H9 (cell line): ENCODE measurements at places on chromosomes 2 and 18. TPM values are rescaled to one million over a fixed set of nuclear protein-coding genes. Genes with fewer than 3 reads are reported as not detected.

GRCh38 chr2:196143730-196144131 lies 27.6 kb downstream of the STK17B start:
- H3K36me3 ChIP-seq = peaks cover 33% of the 10 kb centered on the region
- DNase-seq = no peak
- H3K27ac ChIP-seq = no peak overlapping the region
- H3K4me3 ChIP-seq = no peak overlapping the region
- no peaks in the 10 kb centered on the region for H3K27me3 ChIP-seq

- peaks cover 15% of the 10 kb centered on the region for H3K36me3 ChIP-seq
- H3K4me1 ChIP-seq = peaks cover 8% of the 10 kb centered on the region
- no peaks in the 10 kb centered on the region for H3K27me3 ChIP-seq
- DNase-seq = no peak
- H3K4me3 ChIP-seq = no peak overlapping the region
These were observed 36.0 kb downstream of the SETBP1 start for GRCh38 chr18:44716697-44717163.

GRCh38 chr18:5930789-5931188 lies 35.5 kb upstream of the TMEM200C start:
- DNase-seq = no peak
- H3K4me3 ChIP-seq = no peak overlapping the region
- no peaks in the 10 kb centered on the region for H3K36me3 ChIP-seq
- no peak overlapping the region for H3K27ac ChIP-seq

GRCh38 chr2:227401550-227401949 lies 13.8 kb upstream of the SCYGR1 start:
- no peak overlapping the region for H3K4me3 ChIP-seq
- H3K4me1 ChIP-seq = no peaks in the 10 kb centered on the region
- H3K27ac ChIP-seq = no peak overlapping the region
- no peak for DNase-seq
- H3K27me3 ChIP-seq = no peaks in the 10 kb centered on the region

GRCh38 chr2:119608553-119608952 lies 64.3 kb downstream of the CFAP221 start:
- no peaks in the 10 kb centered on the region for H3K4me1 ChIP-seq
- no peak for DNase-seq
- H3K4me3 ChIP-seq = no peak overlapping the region
- no peaks in the 10 kb centered on the region for H3K36me3 ChIP-seq
- H3K27ac ChIP-seq = no peak overlapping the region

GRCh38 chr2:98461498-98462049 lies 16.9 kb downstream of the INPP4A start:
- no peak overlapping the region for H3K4me3 ChIP-seq
- no peak for DNase-seq
- H3K4me1 ChIP-seq = peaks cover 13% of the 10 kb centered on the region; the same call in 1 of the 2 replicates
- H3K27ac ChIP-seq = no peak overlapping the region
- no peaks in the 10 kb centered on the region for H3K27me3 ChIP-seq

DNA sequence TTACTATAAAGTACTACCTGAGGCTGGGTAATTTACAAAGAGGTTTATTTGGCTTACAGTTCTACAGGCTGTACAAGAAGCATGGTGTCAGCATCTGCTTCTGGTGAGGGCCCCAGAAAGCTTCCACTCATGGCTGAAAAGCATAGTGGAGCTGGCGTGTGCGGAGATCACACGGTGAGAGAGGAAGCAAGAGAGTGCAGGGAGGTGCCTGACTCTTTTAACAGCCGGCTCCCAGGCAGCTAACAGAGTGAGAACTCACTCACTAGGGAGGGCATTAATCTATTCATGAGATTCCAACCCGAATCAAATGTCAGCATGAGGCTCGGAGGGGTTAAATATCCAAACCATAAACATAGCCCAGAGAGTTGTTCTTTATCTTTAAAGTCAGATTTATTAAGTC lies 117.3 kb downstream of the LDLRAD4 start:
- no peak overlapping the region for H3K4me3 ChIP-seq
- H3K36me3 ChIP-seq = peaks cover 4% of the 10 kb centered on the region; the same call in 1 of the 2 replicates
- DNase-seq = no peak
- no peaks in the 10 kb centered on the region for H3K27me3 ChIP-seq

- DNase-seq = no peak
- H3K4me1 ChIP-seq = no peaks in the 10 kb centered on the region
- H3K27me3 ChIP-seq = no peaks in the 10 kb centered on the region
- H3K4me3 ChIP-seq = no peak overlapping the region
- H3K36me3 ChIP-seq = no peaks in the 10 kb centered on the region
These were observed 213.5 kb downstream of the FSIP2 start for GRCh38 chr2:185952100-185952499.

DNA sequence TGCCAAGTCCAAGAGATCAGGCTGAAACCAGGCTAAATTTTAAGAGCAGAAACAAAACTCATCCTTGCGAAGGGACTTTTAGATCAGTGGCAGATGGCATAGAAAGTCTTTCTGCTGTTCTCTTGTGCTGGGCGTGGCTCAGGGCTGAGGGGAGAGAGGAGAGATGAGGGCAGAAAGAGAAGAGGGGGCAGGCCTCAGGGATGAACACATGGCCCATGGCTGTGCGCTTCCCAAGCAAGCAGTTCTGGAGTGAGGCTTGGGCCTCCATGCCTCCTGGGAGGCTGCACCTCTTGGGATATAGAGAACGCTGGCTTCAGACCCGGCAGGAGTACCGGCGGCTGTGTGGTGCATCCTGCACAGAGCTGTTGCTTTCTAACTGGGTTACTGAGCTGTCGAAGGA lies 41.0 kb downstream of the HPCAL1 start:
- DNase-seq = no peak
- H3K27ac ChIP-seq = no peak overlapping the region
- H3K4me3 ChIP-seq = no peak overlapping the region
- no peaks in the 10 kb centered on the region for H3K27me3 ChIP-seq
- H3K4me1 ChIP-seq = peaks cover 3% of the 10 kb centered on the region; the same call in 1 of the 2 replicates

STARD6 gene
- total RNA-seq = not detected in 2 replicates

PRKAG3 gene
- total RNA-seq = not detected in 2 replicates

RDH14 gene
- total RNA-seq = 23.4 and 25.5 TPM in 2 replicates

C2orf80 gene
- not detected in 2 replicates for total RNA-seq

PMAIP1 gene
- 149 and 152 TPM in 2 replicates for total RNA-seq

ANAPC1 gene
- total RNA-seq = 79.1 and 87.7 TPM in 2 replicates

TPO gene
- not detected in 2 replicates for total RNA-seq

ARHGAP25 gene
- 1.3 TPM in 2 replicates for total RNA-seq

DSG1 gene
- not detected in 2 replicates for total RNA-seq

SRD5A2 gene
- not detected in 2 replicates for total RNA-seq
